ENCODE measurements at places on chromosomes 4 and X.

DNA sequence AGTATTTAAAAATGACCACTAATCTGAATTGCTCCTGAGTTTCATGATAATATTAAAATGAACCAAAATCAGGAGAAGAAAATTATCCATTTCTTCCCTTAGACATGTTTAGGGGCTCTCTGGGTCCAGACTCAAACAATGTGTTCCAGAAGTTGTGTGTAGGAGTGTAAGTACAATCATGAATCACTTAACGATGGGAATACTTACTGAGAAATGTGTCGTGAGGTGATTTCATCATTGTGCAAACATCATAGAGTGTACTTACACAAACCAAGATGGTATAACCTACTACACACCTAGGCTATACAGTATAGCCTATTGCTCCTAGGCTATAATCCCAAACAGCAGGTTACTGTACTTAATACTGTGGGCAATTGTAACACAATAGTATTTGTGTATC is 74.8 kb downstream of the STPG2 start:
- no peak for DNase-seq

DNA sequence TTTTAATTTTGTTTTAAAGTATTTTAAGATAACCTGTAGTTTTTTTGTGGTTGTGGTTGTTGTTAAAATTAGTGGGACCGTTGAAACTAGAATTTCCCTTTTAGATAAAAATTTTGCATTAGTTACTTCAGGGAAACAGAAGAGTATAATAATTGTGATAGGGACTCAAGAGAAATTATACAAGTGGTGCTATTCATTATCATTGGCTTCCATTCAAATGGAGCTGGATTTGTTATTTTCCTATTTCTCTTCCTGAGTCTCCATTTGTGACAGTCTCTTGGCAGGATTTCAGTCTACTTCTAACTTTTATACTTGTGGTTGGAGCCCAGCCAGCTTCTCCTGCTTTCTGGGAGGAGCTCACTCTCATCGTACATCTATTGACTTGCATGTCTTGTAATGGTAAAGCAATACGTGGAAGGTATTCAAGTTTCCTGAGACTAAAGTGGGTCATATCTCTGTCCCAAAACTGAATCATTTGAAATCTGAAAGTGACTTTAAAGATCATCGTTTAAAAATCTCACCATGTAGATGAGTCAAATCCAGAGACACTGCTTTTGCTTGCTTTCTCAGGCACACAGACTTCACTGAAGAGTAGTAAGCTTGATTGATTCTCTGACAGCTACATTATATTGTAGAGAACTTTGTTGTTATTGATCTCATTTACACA is 155.8 kb downstream of the RPA4 start:
- no peak for DNase-seq

DNA sequence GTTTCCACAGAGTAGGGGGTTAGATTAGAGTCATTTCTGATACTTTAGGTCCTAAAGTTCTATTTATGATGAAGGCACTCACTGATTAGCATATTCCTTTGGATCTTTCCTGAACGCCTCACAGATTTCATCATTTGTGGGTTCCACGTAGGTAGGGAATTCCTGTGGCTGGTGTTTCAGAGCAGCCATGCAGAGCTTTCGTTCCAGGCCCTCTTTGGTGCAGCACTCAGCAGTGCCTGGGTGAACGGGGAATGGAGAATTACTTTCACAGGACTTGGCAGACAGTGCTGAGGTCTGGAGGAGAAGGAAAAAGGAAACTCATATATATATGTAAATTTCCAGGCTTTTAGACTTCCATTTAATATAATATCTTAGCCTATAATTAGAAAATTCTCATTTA is 18.5 kb downstream of the GC start:
- no peak for DNase-seq

GRCh38 chr4:73137121-73137520 is 67.6 kb upstream of the COX18 start:
- no peak for DNase-seq

DNA sequence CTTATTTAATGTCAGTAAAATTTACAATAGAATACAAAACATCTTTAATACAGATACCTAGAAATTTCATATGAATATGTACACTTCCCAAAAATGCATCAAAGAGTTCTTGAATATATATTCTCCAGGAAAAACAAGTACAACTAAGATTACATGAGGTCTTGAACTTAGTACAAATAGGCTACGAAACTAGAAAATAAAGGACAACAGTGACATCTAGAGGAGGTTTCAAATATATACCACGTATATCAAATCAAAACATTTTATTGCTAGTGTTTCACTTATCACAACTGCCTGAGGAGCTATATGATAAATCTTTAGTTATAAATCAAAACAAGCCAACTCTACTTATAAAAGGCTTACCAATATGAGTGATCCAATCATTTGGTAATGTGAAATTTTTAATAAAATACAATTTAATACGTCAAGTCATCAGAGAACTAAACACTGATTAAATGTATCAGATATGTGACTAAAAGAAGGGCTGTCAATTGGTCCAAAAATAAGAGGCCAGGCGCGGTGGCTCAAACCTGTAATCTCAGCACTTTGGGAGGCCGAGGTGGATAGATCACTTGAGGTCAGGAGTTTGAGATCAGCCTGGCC is 36.6 kb downstream of the ANAPC10 start:
- DNase-seq, result peak; percentile 38

GRCh38 chr4:99856166-99856565 is 38.1 kb downstream of the LAMTOR3 start:
- peak; percentile 83 for DNase-seq

DNA sequence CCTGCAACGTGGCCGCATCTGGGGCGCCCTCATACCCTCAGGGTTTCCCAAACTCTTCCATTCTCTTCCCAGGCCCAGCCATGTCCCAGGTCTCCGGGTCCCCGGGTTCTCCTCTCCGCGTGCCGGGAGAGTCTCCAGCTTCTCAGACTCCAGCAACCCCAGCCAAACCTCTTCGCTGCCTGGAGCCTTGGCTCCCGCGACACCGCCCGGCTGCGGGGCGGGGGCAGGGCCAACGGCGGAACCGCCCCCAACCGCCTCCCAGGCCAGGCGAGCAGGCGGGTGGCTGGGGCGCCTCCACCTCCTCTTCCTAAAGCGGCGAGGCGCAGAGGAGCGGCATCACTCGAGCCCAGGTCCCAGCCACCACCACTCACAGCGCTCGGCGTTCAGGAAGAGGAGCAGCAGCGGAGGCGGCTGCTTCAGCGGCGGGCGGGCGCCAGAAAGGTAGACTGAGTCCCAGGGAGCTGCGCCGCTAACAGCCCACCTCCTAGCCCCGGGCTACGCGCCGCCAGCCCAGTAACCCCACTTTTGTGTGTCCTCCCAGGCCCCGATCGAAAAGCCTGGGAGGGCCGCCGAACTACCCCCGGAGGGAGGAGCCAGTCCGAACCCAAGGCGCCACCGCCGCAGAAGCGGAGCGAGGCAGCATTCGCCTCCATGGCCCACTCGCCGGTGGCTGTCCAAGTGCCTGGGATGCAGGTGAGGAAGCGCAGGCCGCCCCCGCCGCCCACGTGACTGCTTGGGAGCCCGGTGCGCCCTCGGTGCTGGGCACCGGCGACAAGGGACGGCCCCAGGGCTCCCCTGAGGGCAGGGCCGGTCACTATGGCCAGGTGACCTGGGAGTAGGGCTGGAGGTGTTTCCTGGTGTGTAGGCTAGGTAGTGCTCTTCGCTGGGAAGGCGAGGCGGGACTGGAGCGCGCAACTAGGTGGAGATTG is at the start of gene STK26:
TSS of gene STK26 (plus strand) at position 336 of the 929 bp plus-strand sequence. CDS start at position 652, 316 bp downstream.
- peak; percentile 63 for DNase-seq

DNA sequence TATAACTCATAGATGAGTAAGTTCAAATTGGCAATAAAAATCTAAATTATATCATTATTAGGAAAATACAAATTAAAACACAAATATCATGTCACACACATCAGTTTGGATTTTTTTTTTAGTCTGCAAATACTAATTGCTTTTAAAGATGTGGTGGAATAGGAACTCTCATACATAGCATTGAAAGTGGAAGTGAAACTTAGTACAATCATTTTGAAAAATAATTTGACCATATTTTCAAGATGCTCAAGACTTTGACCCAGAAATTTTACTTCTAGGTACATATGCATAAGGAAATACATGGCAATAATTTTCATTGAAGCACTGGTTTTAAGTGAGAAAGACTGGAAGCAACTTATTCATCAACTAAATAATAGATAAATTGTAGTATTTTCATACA is 147.5 kb upstream of the SMIM31 start:
- no peak for DNase-seq

GRCh38 chrX:1341545-1342184 is 5.1 kb downstream of the IL3RA start:
- DNase-seq, result peak; percentile 78

DNA sequence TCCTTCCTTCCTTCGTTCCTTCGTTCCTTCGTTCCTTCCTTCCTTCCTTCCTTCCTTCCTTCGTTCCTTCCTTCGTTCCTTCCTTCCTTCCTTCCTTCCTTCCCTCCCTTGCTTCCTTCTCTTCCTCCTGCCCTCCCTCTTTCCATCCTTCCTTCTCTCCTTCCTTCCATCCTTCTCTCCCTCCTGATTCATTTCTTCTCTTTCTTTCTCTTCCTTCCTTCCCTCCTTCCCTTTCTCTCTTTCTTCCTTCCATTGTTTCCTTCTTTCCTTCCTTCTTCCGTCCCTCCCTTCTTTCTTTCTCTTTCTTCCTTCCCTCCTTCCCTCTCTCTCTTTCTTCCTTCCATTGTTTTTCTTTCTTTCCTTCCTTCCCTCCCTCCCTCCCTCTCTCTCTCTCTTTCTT is 14.5 kb downstream of the CSF2RA start:
- DNase-seq, result no peak

- no peak for DNase-seq
Measured at GRCh38 chr4:137238456-137239162, 293.7 kb downstream of the PCDH18 start.

- DNase-seq, result no peak
Measured at GRCh38 chrX:150692296-150692695, 900 bp upstream of the MTMR1 start.

DNA sequence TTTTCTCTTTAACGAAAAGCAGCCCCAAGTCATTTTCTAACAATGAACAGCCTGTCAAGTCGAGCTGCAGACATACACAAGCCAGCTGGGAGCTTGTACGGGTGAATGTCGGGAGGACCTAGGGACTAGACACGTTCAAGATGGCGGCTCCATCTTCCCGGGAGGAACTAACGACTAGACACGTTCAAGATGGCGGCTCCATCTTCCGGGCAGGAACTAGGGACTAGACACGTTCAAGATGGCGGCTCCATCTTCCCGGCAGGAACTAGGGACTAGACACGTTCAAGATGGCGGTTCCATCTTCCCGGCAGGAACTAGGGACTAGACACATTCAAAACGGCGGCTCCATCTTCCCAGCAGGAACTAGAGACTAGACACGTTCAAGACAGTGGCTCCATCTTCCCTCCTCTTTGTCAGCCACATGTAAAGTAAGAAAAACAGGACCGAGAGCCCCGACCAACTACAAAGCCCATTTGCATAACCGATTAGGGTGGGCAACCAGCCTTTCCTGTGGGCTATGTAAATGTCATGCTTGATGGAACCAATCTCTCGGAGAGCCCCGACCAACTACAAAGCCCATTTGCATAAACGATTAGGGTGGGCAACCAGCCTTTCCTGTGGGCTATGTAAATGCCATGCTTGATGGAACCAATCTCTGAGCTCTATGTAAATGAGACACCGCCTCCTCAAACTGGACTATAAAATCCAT is 175.5 kb downstream of the DHRSX start:
- peak; percentile 32 for DNase-seq

GRCh38 chrX:68908071-68908470 is 79.2 kb downstream of the EFNB1 start:
- DNase-seq, result no peak

DNA sequence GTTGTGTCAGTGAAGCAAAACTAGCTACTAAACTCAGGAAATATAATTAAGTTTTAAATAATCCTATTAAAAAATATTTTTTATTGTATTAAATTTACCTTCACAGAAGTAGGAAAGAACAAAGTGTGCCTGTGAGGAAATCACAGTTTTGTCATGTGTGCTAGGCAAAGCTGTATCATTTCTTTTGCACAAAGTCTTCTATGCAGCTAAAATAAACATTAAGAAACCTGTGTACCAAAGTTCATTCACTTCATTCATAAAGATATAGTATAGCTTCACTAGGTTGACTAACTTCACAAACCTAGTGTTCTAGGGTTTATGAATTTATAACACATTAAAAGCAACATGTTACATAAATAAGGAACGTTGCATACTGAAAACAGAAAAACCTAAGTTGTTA is 131.0 kb downstream of the PDS5A start:
- no peak for DNase-seq

GRCh38 chrX:21798677-21799219 is 40.7 kb upstream of the MBTPS2 start:
- no peak for DNase-seq

DNA sequence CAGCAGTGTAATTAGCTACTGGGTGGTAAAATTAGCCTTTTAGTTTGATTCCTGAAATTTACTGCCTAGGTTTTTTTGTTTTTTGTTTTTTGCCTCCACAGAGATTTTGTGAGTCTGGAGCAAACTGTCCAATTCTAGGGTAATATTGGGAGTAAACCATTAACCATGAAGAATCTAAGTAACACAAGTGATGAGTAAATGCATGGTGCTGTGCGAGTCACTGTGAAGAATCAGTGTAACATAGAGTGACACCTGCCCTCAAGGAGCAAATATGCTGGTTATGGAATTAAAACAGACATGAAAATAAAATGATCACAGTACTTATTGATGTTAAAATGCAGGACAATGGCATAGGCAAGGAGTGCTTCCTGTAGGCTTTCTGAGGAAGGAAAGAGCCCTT is 60.1 kb downstream of the LRP2BP start:
- no peak for DNase-seq

DNA sequence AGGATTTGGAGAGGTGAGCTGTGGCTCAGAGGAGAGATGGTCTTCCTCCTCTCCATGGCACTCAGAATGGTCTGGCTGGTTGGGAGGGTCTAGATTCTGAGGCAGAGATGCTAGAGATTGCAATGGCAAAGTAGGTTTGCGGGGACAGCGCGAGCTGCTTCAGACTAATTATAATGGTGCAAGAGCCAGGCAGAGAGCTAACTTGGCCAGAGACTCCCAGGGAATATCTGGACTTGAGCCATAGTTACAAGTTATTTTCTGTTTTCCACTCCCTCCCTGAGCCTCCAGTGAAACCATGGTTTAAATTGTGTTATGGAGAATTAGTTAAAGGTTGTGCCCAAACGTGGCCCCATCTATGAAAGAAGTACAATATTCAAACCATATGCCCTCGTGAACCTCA is 44.7 kb upstream of the ELF2 start:
- no peak for DNase-seq

GRCh38 chr4:8596891-8597290 is 4.3 kb downstream of the CPZ start:
- no peak for DNase-seq

GRCh38 chr4:52105276-52105675 is 54.2 kb downstream of the SPATA18 start:
- DNase-seq, result no peak

DNA sequence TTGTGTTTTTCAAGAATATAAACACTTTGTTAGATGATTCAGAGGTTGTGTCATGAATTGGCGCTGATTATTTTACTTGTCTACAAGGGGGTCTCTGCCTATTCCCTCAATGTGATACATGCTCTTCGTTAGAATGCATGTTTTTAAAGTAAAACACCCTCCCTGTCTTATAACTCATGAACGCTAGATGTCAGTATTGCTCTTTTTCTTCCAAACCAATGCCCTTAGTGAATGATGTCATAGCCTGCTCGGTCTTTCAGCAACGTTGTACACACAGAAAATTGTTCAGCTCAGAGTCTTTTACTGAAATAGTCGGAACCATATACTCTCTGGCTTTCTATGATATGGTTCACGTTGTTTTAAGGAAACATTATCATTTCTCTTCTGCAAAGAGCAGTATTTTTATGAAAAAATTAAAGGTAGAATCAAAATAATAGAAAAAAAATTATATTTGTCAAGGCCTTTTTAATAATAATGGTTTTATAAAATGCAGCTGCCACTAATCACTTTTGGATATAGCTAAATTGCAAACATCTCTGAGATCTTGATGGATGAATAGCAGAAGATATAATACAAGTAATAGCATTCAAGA is 292.9 kb downstream of the TLL1 start:
- DNase-seq, result peak; percentile 43

Data from inflammatory macrophage treated with lipopolysaccharide for 1 hour (primary cell).